ENCODE measurements at places on chromosomes 3 and 15.

- no peak for DNase-seq
Observed at GRCh38 chr15:101697488-101697887, 26.8 kb downstream of the TARS3 start.

DNA sequence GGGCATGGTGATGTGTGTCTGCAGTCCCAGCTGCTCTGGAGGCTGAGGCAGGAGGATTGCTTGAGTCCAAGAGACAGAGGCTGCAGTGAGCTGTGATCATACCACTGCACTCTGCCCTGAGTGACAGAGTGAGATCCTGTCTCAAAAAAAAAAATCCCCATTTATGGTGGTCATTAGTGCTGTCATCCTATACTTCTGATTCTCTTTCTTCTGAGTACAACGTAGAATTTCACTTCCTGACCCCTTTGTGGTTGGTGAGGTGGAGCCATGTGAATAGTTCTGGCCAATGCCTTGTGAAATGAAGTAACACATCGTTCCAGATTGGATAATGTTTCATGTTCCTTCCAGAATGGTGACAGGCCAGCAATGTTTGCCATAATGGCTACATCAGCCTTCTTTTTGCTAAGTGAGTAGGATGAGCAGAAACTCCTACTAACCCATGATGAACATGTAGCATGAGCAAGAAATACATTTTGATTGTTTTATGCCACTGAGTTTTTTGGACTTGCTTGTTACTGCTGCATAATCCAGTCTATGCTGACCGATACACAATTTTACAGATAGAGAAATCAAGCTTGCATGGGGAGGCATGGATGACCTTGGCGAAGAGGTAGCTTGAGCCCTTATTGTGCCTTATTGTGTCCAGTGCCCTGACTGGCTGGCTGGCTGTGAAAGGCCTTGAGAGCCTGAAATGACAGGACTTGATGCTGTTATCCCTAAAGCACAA, 30.9 kb upstream of the TLE3 start:
- DNase-seq, result no peak

GRCh38 chr3:191628571-191628970, 167.6 kb downstream of the PYDC2 start:
- no peak for DNase-seq

DNA sequence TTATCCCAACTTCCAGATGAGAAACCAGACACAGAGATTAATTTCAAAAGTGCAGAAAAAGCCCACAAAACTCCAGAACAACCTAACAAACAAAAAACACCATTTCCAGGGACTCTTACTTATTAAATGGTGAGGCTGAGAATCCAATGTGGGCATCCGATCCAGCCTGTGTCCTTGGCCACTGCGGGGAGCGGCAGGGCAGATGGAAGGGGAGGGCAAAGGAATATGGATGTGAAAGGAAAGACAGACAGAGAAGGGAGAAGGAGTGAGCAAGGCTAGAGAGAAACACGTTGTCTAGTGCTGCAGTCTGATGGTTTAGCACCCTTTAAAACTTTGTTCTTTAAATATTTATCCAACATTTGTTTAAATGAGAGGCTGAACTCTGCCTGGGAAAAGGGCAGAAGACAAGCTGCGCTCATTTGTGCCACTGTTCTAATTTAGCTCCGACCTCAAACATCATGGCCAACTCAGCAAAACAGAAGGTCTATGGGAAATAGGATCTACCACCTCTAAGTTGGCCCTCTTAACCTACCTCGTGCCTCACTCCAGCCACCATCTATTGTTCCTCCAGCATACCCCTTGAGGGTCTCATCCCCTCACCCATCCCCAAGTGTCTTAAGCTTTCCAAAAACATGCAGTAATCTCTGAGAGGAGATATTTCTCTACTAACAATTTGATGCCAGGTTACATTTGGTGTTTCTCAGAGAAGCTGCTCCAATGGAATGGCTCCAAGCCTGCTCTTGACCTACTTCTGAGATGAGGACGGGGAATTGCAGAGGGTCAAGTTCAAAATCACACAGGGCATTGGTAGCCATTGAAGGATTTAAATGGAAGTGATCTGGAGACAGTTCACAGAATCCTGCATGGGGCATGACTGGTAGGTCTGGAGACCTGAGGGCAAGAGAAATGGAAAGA, 77.4 kb downstream of the CD47 start:
- no peak for DNase-seq

- DNase-seq, result no peak
Observed at GRCh38 chr3:21417991-21418390, 333.0 kb downstream of the ZNF385D start.

- no peak for DNase-seq
Observed at GRCh38 chr3:149310796-149311534, 22.5 kb downstream of the TM4SF18 start.

- DNase-seq, result no peak
Observed at GRCh38 chr3:101809178-101810021, 30.4 kb downstream of the NXPE3 start.

DNA sequence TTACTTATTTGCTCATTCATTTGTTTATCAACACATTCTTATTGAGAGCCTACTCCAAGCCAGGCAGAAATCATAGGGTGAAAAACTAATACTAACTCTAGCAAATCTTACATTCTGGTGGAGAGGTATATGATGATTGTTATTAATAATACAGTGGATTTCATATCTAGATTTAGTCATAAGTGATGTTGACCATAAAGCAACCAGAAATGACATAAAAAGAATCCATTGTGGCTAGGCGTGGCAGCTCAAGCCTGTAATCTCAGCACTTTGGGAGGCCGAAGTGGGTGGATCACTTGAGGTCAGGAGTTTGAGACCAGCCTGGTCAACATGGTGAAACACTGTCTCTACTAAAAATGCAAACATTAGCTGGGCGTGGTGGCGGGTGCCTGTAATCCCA, 26.2 kb upstream of the IL20RB start:
- no peak for DNase-seq

DNA sequence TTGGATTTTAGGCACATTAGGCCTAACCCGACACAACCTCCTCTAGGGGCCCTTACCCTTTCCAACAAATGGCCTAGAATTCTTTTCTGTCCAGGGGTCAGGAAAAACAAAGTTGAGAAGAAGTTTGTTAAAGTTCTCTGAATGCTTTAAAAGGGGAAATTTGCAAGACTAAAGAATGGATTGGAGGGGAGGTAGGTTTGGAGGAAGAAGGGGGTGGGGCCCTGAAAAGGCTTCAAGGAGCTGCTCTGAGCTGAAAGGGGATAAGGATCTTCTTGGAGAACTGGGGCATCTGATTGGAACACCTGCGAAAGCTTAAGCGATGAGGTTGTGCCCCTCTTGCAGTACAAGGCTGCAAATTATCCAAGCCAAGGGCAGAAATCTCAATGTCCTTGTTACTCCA, 3.9 kb upstream of the SENP2 start:
- DNase-seq, result no peak

- DNase-seq, result no peak
Observed at GRCh38 chr15:50463423-50464358, 39.5 kb downstream of the USP8 start.

DNA sequence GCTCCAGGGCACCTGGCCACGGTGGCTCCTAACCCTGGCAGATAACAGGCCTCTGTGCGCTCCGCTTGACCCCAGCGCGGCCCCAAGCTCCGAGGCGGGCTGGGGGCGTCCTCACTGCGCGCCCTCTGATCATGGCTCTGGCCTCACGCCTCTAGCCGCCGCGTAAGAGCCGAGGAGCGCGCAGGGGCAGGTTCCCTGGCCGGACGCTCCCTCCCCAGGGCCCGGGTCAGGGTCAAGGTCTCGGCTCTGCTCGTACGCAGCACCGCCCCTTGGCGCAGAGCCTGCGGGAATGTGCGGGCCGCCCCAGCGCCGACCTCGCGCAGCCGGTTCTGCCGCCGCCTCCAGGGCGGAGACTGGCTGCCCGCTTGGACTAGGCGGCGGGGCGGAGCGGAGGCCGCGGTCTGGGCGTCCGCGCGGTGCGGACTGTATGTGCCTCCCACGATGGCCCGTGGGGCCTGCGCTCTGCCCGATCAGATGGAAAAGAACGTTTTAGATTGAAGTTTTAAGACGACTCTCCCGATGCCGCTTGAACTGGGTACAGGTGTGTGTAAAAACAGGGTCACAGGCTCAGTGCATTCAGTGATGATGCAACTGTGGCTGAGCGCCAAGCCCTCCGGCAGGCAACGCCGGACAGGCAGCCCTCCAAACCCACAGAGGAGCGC, 40.8 kb downstream of the CHST14 start:
- DNase-seq, result no peak

- no peak for DNase-seq
Observed at GRCh38 chr3:84621823-84622222, 337.0 kb upstream of the CADM2 start.

DNA sequence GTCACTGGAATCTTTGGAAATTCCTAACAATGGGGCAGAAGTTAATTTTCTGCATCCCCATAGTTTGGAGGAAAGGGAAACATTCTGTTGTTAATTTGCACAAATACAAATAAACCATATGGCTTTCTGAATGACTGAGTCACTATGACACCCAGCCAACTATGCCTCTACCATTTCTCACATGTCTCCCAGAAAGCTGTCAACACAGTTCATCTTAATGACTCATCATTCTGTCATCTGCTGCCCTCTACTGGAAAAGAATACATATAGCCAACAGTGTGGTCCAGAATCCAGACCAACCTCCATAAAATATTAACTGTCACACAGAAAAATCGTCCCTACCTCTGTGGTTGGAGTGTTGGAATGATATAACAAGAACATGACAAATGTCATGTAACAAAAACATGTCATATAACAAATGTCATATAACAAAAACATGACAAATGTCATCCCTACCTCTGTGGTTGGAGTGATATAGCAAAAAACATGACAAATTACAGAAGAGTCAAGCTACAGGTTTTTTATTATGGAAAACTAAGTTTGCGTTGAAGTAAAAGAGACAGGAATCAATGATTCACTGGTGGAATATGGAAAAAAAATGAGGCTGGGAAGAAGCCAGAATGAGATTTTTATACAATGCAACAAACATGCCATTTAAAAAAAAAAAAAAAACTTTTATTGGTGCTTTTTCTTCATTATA, 47.7 kb upstream of the GYG1 start:
- no peak for DNase-seq

DNA sequence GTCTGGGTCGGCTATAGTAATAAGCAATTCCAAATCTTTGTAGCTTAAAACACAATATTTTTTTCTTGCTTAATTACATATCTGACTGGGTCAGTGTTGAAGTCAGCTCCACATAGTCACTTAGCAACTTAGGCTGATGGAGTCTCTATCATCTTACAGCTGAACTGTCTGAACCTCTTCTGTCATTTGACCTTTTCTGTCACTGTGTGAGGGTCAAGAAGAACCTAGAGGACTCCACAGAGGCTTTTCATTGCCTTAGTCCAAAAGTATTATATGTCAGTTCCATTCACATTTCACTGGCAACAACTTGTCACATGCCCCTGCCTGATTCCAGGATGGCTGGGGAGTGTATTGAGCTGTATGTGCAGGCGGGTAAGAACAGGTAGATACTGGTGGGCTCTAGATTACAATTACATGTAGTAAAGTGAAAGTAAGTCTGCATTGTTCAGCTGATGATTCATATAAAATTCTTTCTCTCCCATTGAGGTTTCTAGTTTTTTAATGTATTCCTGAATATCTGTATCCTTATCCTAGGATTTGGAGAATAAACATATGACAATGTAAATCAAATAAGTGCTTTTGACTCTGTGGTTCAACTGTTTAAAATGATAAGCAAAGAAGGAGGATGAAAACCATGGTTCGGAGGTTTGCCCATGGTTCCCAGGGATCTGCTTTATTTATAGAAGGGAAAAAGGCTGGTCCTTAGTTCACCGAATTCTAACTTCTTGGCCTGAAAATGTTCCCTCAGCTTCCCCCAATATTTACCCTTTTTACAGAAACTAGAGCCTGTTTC, 5.8 kb upstream of the ARPP21 start:
- DNase-seq, result no peak

- DNase-seq, result no peak
Observed at GRCh38 chr3:46890132-46890531, 12.6 kb downstream of the PTH1R start.

DNA sequence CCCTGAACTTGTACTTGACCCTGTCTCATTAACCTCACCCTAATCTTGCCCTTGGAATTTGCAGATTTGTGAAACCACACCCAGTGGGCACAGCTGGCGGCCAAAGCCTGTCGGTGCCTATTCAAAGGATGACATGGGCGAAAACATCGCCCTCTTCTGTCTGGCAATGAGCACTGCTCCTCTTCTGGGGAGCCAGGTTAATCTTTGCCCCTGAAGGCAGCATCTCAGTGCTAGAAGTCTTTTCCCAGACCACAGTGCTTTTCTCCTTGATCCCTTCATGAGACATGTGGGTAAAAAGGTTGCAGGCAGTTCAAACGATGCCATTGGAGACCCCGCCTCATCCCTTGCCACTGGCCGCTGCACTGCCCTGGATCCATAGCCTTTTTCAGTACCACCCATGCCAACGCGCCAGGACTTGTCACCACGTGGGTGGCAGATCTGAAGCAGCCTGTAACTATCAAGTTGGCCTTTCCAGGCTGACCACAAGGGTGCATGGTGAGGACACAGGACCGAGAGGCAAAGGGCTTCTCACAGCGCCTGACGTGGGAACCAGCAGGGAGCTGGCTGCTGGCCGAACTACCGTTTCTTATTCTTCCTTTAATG, 6.5 kb upstream of the DNASE1L3 start:
- DNase-seq, result peak; percentile 31

DNA sequence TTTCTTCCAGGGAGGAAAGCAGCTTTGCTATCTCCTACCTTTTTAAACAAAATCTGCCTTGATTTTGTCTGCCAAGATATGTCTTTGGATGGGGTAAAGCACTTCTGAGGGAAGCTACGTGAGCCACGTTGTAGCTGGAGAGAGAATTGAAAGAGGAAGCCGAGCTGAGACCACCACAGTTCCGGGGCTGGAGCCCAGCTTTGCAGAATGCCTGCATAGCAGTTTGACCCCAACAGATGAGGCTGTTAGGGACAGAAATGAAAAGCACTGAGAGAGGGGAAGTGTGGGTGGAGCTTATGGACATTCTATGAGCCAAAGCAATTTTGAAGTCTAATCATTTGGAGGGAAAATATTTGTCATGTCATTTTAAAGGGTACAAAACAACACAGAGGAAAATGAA, 45.4 kb downstream of the LIPC start:
- no peak for DNase-seq

DNA sequence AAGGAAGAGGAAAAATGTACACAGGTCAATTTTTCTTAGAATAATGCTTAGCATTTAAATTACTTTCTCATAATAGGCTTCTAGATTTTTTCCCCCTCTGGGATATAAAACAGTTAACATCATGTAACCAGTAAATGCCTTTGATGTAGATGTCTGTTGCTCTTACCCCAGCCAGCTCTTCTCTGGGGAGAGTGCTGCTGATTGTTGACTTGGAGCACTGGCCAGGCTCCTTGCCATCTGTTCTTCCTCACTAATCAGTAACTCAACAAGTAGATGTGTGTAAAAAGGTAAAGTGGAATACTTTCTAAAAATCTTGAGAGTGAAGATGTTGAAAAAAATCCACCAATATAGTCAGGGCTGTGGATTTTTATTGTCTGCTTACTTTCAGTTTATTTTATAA, 42.2 kb downstream of the RIOX2 start:
- no peak for DNase-seq

DNA sequence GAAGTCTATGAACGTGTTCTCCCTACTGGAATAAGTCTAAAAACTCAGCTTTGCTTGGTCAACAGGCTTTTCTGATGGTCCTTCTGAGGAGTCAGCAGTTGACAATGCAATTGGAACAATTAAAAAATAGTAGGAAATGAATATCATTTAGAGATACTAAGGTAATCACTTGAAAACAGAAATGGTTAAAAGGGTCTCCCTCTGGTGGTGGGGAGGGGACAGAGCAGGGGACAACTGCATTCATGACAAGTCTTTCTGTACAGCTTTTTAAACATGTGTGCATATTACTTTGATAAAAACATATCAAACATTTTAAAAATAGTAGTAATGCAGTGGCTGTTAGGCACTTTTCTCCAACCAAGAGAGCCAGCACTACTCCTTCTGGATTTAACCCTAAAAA, 119.9 kb upstream of the FHIT start:
- DNase-seq, result no peak

All from stimulated activated CD4-positive, alpha-beta T cell treated with anti-CD3 and anti-CD28 coated beads, Interleukin-4, amount 100 ng/mL, for 4 hours (primary cell).